ENCODE measurements at places on chromosomes 1 and 21.

DNA sequence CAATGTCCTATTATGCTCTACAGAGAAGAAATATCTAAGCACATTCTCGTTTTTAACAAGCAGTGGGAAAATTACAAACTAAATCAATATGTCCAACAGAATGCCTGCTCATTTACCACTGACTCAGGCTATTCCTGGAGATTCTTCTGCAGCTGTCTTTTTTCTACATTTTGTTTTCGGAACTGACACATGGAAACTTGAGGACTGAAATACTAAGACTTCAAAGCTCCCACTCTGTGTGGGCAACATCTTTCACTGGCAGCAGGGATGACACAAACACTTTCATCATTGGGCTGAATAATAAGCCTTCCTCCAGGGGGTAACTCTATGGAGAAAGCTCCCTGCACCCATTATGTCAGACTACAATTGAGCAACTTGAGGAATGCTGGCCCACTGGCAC lies 175.5 kb upstream of the NCAM2 start:
- peak; percentile 10 for DNase-seq

- DNase-seq, result no peak
Measured at GRCh38 chr1:157124855-157125254, 13.3 kb downstream of the ETV3 start.

DNA sequence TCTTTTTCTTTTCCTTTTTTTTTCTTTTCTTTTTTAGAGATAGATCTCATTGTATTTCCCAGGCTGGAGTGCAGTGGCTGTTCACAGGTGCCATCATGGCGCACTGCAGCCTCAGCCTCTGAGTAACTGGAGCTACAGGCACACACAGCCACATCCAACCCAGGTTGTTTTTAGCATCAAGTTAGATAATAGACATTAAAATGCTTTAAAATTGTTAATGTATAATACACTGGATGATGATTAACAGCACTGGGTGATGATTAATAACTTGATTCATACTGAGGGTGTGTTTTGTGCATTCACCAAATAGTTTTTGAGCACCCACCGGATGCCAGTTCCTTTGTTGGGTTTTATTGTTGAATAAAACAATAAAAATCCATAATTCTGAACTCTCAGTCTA lies 75.2 kb downstream of the BEND5 start:
- no peak for DNase-seq

- no peak for DNase-seq
Measured at GRCh38 chr1:70211541-70211940, 6.2 kb upstream of the LRRC40 start.

- DNase-seq, result no peak
Measured at GRCh38 chr1:63787875-63788274, 14.1 kb downstream of the ROR1 start.

DNA sequence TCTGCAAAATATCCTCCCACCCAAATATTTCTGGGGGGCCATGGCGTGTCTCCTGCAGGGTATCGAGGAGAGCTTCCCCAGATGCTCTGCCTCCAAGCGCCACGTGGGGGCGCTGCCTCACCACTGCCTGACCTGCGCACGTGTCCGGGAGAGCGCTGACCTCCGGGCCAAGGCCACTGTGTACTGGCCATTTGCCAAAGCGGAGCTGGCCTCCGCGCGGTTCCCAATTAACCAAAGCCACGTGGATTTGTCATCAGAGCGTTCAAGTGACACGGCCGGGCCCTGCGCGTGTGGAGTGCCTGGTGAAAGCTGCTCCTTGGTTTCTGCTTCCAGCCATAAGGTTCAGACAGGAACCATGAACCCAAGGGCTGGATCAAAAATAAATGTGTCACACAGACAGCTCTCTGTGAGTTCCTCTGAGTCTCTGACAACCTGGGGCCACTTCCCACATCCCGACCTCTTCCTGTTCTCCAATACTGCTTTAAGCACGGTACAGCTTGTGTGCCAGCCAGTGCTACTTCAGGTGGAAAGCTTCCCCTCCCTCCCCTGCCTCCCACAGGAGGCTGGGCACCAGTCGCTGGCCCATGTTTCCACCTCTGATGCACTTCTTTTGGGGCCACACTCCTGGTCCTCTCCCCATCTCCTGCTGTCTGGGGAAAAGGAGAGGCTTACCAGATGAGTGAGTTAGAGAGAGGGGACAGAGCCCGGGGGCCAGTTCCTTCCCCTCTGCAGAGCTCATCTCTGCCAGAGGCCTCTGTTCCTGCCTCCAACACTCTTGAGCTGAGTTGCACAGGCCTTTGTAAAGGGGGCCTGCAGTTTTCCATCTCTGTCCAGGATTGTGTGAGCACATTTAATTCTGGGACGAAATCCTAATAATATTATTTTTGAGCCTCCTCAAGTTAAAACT lies 26.1 kb downstream of the ZP4 start:
- DNase-seq, result peak; percentile 53

- no peak for DNase-seq
Measured at GRCh38 chr1:114341299-114341698, 169.7 kb downstream of the TRIM33 start.

DNA sequence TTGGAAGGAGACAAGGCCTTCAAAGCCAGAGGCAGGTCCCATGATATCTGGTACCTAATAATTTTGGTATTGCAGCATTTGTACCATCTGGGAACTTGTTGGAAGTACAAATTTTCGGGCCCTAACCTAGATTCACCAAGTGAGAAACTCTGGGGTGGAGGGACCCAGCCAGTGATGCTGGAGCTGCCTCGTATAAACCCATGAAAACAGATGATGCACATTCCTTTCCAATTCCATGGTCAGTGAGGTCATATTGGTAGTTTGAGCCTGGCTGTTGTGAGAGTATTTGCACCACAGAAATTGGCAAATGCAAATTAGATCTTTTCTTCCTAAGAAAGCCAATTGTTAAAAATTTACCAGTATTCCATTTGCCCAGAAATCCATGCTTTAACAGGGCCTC lies 269.6 kb upstream of the PLXNA2 start:
- no peak for DNase-seq

DNA sequence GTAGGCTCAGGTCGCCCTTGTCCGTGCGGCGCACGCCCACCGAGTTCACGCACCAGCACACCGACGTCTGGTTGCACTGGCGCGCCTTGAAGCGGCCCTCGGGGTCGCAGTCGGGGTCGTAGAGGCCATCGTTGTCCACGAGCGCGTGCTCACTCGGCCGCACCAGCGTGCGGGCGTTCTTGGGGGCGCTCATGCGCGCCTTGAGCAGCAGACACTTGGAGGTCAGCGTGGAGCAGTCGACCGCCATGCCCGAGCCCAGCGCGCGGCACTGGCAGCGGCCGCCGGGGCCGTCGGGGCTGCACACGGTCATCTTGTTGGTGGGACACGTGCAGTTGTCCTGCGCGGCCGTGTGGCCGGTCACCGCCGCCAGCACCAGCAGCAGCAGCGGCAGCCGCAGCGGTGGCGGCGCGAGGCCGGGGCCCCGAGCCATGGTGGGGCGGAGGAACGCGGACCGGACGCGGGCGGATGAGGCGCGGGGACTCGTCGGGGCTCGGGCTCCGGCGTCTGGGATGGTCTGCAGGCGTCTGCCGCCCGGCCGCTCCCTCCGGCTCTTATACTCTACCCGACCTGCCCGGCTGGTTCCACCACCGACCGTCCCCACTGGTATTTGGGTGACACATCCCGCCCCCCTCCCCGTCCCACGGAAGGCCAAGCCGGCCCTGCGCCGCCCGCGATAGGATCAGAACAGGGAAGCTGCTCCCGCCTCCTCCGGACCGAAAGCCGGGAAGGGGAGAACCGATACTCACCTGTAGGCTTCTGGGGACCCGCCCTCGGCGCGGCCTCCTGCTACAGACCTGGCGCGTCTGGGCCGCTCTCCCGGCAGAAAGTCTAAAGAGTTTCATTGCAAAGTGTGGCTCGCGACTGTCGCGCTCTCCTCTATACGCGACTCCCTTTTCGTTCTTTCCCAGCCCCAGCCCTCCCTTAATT lies at the start of gene TACSTD2:
Gene TACSTD2, minus strand, starts transcription at position 526 of the 927 bp plus-strand sequence. Its CDS starts 96 bp downstream, at position 430.
- DNase-seq, result no peak

- no peak for DNase-seq
Measured at GRCh38 chr1:222820171-222820712, 5.4 kb downstream of the DISP1 start.

DNA sequence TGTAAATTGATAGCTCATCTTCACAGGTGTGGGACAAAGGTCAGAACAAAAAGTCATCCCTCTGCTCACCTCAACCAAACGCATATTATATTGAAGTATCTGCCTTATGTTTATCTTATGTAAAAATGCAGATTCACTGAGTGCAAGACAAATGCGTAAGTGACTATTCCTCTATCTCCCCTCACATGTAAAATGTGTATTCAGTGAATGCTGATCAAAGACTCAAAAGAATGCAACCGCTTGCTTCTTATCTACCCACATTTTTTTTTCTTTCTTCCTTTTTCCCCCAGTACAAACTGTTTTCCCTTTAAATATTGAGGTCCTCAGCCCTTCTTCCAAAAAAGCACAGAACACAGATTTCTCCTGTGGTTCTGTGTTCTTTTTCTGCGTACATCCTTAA lies 1882.9 kb downstream of the NCAM2 start:
- DNase-seq, result no peak

GRCh38 chr21:36211660-36212512 lies 55.3 kb downstream of the DOP1B start:
- no peak for DNase-seq

- no peak for DNase-seq
Measured at GRCh38 chr1:208065862-208066261, 154.9 kb upstream of the CD34 start.

GRCh38 chr1:183024317-183025009 lies 1.2 kb downstream of the LAMC1 start:
- no peak for DNase-seq

- DNase-seq, result no peak
Measured at GRCh38 chr1:16162163-16162822, 6.4 kb upstream of the EPHA2 start.
